NCI-H774 (cell line): ENCODE measurements at places on chromosomes 1 and 21.

- DNase-seq: no peak
Measured at GRCh38 chr21:41228492-41228891, 60.5 kb downstream of the BACE2 start.

DNA sequence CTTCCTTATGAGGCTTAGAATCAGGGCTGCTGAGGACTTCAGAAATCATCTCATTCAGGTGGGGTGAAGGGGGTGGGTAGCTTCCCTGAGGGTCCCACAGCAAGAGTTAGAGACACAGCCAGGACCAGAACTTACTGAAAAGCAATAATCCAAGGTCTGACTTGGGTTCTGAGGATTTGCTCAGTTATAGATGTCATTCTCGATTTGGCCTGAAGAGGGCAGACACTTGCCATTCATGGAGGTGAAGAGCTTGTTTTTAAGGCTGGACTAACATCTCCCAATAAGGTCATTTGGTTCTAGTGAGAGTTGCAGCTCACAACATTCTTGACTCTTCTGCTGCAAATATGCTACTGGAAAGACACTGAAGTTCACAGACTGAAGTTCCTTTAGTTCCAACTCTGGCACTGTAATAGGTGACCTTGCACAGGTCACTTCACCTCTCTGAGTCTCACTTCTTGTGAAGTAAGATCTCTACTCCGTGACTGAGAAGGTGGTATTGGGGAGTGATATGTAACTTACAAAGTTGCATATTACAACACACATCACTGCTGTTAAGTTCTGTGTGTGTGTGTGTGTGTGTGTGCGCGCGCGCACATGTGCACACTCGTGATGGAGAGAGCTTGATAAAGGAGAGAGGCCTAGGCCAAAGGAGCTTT, 69.8 kb upstream of the DIRAS3 start:
- DNase-seq: peak; percentile 57

DNA sequence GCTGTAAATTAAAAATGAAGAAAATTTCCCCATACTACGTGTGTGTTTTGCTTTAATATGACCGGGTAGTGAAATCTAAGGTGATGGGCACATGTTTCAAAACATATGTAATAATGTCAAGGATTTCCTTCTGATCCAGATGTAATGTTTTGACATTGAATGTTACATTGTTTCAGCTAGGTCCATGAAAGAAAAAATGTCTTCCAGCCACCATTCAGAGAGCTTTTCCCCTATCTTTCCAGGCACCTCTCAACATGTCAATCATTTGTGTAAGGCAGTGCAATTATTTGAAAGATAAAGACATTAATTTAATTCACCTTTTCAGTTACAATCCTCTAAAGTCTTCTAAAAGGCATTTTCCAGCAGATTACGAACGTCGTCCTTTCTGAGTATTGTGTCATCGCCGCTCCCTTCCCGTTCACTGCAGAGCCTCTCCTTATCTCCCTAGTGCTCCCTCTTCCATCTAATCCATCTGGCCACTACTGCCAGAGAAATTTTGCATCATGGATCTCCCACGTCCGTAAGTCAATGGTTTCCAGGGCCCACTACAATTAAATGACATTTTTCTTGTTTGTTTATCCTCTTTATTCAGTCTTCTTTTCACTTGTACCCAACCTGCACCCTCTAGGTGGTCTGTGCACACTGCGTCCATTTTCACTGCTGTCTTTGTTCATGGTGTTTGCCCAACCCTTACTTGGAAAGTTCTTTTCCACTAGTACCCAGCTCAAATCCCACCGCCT, 1.3 kb upstream of the VAMP3 start:
- no peak for DNase-seq

- no peak for DNase-seq
Measured at GRCh38 chr1:236942431-236942830, 61.8 kb downstream of the MT1HL1 start.

DNA sequence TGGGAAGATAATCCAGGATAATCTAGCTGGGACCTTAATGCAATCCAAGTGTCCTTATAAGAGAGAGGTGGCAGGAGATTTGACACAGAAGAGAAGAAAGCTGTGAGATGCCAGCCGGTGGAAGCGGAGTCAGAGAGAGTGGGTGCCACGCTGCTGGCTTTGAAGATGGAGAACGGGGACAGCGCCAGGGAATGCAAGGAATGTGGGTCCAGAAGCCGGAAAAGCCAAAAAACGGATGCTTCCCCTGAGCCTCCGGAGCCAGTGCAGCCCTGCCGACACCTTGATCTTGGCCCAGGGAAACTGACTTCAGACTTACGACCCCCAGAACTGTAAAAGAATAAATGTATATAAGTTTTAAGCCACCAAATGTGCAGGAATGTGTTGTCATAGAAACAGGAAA, 152.6 kb downstream of the ZNF281 start:
- no peak for DNase-seq

- DNase-seq: no peak
Measured at GRCh38 chr1:20695515-20695914, 22.3 kb downstream of the KIF17 start.

DNA sequence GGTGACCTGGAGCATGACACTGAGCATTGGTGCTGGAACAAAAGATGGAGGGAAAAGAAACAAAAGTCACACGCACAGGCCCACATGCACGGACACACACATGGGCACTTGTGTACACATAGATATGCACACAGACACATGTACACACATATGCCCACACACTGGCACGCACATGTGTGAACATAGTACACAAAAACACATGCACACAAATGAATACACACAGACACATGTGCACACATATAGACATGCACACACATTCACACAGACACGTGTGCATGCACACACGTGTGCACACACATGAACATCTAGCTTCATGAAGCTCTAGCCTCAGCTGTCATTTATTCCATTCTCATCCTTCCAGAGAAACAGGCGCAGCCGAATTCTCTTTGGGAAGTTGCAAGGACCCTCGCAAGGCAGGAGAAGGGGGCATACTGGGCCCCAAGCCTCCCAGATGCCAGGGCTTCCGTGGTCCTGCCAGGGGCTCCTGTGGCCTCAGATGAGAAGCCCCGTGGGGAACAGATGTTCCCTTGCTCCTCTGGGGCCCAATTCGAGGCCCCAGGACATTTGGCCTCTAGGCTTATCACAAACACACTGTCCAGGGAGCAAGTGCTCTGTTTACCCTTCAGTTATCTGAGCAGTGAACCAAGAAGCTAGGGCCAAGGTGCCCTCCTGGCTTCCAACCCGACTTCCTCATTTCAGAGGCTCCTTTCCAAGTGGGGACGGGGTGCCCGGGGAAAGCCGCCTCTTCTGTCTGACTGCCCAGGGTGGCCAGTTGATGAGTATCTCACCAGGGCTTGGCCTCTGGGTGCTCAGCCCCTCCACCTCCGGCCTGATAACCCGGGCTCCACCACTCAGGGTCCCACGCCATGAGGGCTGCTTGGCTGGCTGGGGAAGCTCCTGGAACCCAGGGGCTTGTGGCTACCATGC, 116.4 kb upstream of the ARHGEF16 start:
- DNase-seq: no peak

- DNase-seq: no peak
Measured at GRCh38 chr1:235199441-235199840, 38.4 kb upstream of the RBM34 start.

DNA sequence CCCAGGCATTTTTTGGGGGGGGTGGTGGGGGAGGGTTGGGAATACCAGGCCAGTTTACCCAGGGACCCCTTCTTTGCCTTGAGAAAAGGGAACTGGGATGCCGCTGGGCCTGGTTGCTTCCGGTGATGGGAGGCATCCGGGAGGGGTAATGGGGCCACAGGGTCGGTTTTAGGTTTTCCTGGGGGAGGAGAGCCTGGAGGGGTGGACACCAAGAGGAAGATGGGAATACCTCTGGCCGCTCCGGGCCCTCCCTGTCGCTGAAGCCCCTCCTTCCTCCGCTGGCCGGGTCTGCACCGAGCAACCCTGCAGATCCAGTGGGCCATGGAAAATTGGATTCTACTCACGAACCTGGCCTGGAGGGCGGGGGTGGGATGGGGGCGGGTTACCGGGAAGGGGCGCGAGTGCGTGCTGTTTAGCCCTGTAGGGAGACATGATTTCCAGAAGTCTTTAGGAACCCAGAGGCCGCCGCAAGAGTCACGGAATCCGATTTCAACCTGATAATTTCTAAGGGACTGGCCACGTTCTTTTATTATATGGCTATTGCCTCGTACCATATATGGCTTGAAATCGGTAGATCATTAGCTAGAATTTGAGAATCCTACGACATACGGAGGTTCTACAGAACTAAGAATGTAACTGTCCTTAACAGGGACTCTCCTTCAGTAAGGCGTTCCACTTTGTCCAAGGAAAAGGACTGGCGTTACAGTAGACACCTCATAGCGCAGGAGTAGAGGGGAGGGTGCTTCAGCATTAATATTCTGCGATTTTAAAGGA, 749 bp downstream of the AKIRIN1 start:
- no peak for DNase-seq

- DNase-seq: no peak
Measured at GRCh38 chr21:35470522-35470921, 421.4 kb upstream of the RUNX1 start.

GRCh38 chr21:44911384-44912157, 9.1 kb downstream of the ITGB2 start:
- DNase-seq: peak; percentile 40

DNA sequence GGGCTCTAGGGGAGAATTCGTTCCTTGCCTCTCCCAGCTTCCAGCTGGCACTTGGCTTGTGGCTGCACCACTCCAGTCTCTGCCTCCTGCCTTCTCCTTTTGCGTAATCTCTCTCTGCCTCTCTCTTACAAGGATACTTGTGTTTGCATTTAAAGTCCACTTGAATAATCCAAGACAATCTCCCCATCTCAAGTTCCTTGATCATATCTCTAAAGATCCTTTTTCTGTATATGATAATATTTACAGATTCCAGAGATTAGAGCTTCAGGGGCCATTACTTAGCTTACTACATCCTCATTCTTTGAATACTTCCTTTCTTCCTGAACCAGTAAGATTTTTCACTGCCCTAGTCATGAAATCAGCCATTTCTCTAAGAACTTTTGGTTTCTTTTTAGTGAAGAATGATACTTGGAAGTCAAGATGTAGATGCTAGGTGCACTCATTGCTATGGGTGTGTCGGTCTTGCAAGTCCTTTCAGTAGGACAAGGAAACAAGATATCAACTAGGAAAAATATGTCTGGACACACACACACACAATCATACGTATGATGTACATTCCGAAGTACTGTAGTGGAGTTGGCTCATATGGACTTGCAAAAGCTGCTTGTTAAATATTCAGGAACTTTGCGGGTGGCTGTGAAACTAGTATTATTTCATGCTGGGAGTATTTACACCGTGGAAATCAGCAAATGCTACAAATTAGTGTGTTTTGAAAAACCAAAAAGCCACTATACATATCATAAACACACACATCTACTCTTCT, 20.8 kb upstream of the RLF start:
- no peak for DNase-seq

- DNase-seq: no peak
Measured at GRCh38 chr1:84303314-84303830, 1.9 kb downstream of the SAMD13 start.

DNA sequence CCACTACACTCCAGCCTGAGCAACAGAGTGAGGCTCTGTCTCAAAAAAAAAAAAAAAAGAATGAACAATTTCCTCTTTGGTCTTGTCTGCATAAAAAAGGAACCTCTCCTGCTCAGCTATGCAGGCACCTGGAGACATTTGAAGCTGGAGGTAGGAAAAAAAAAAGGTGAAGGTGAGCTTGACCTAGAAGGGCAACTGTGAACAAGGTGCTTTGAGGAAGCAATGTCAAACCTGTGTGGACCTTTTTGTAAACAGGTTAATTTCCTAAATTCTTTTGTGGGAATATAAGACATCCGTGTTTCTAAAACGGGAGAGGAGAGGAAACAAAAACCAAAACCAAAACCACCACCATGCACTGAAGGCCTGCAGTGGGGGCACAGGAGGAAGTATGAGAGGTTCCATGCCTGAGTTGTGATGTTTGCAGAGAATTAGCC, 77.5 kb downstream of the SLC45A1 start:
- no peak for DNase-seq

- DNase-seq: no peak
Measured at GRCh38 chr1:39917825-39918224, 16.1 kb upstream of the MYCL start.

- no peak for DNase-seq
Measured at GRCh38 chr1:5681654-5682053, 310.6 kb downstream of the NPHP4 start.

GRCh38 chr1:54609301-54609921, 13.9 kb downstream of the FAM151A start:
- no peak for DNase-seq

- DNase-seq: no peak
Measured at GRCh38 chr1:227214207-227214606, 104.1 kb downstream of the CDC42BPA start.

DNA sequence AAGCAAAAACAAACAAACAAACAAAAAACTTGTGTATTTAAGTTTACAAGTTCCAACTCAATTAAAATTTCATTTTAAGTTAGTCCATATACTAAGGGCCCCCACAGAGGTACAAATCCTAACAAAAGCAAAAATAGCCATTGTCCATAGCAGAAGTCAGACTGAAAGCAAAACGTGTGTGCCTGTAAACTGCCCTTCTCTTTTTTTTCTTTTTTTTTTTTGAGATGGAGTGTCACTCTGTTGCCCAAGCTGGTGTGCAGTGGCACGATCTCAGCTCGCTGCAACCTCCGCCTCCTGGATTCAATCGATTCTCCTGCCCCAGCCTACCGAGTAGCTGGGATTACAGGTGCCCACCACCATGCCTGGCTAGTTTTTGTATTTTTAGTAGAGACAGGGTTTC, 11.6 kb upstream of the IFNGR2 start:
- no peak for DNase-seq

- no peak for DNase-seq
Measured at GRCh38 chr1:100597061-100597741, 59.3 kb downstream of the GPR88 start.

- no peak for DNase-seq
Measured at GRCh38 chr1:192550922-192551534, 24.5 kb upstream of the RGS1 start.

- DNase-seq: peak; percentile 94
Measured at GRCh38 chr1:32350785-32351398, 11.4 kb downstream of the FAM229A start.

DNA sequence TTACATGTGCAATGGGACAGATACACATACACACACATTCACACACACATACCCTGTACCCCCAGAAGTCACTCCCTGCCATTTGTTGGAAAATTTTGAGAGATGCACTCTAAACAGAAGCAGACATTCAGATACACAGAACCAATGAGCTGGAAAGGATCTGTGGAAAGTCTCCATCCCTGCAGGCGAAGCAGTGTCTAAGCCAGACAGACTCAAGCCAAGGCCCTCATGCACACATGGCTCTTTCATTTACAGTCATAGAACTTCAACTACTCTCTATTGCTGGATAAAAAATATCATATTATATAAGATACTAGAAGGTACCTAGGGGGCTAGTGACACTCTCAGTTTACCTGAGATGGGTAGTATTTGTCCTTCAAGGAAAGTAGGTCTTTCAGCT, 7.3 kb upstream of the SEC16B start:
- DNase-seq: no peak

DNA sequence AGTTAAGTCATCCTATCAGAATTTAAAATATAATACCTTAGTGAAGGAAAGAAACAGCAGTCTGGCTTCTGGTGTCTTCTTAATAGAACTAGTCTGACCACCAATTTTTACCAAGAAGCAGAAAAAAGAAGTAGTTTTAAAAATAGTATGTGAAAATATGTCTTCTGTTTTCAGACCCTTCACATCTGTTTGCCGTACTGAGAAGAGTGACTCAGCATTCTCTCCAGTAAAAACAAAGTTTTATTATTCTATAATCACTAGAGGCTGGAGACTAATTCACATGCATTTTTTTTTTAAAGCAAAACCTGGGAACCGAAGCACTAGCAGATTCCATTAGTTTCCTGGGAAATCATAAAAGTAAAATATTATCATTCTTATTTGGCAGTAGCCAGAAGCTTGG, 163.8 kb downstream of the COL24A1 start:
- no peak for DNase-seq

- no peak for DNase-seq
Measured at GRCh38 chr1:47918257-47918867, 78.8 kb downstream of the TRABD2B start.
